ENCODE measurements at places on chromosomes 4 and X. TPM values are rescaled to one million over a fixed set of nuclear protein-coding genes. Genes with fewer than 3 reads are reported as not detected.

The FGFBP1 gene
- 5.0 TPM for total RNA-seq

DNA sequence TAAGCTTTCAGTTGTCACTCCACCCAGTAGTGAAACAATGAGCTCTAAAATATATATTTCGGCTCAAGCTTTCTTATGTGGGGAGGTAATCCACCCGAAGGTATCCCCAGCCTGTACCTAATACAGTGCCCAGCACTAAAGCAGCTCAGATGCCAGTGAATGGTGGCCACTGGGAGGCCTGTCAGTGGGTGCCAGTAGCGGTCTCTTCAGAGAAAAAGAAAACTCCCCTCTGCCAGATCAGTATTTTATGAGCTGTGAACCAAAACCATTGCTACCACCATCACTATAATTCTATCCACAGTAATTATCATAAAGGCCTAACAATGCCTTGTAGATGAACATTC, 835 bp upstream of the NFKB1 start:
- peak; percentile 32 for DNase-seq
- peaks cover 31% of the 10 kb centered on the region for H3K36me3 ChIP-seq
- H3K4me3 ChIP-seq: peak overlapping the region; percentile 89

DNA sequence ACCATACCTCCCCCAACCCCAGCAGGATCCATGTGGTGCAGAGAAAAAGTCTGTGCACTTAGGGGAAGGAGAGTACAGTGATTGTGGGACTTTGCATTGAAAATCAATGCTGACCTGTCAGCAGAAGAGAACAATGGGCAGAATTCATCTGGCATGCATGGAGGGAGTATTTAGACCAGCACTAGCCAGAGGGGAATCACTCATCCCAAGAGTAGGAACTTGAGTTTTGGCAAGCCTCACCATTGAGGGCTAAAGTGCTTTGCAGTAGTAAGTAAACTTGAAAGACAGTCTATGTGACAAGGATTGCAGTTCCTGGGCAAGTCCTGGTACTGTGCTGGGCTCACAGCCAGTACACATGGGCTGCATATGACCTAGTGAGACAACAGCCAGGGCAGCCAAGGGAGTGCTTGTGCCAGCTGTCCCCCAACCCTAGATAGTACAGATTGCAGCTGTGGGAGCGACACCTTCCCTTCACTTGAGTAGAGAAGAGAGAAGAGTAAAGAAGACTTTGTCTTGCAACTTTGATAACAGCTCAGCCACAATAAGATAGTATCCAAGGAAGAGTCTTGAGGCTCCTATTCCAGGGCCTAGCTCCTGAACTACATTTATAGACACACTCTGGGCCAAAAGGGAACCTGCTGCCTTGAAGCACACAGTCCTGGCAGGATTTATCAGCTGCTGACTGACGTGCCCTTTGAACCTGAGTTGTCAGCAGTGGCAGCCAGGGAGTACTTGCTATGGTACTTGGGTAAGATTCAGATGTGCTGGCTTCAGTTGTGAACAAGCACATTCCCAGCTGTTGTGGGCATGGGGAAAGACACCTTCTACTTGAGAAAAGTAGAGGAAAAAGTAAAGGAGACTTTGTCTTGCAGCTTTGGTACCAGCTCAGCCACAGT, 48.7 kb downstream of the HDX start:
- no peak overlapping the region for H3K4me3 ChIP-seq
- no peak for DNase-seq
- no peaks in the 10 kb centered on the region for H3K4me1 ChIP-seq

GRCh38 chrX:11337292-11338009, 44.2 kb downstream of the AMELX start:
- no peak for DNase-seq
- H3K36me3 ChIP-seq: peaks cover 4% of the 10 kb centered on the region
- H3K4me3 ChIP-seq: no peak overlapping the region
- no peak overlapping the region for H3K27ac ChIP-seq
- peaks cover 16% of the 10 kb centered on the region for H3K4me1 ChIP-seq

- peaks cover 29% of the 10 kb centered on the region for H3K27me3 ChIP-seq
- H3K4me3 ChIP-seq: peak overlapping the region; percentile 73
- DNase-seq: peak; percentile 48
These were observed 20.9 kb upstream of the MTM1 start for GRCh38 chrX:150547375-150548115.

DNA sequence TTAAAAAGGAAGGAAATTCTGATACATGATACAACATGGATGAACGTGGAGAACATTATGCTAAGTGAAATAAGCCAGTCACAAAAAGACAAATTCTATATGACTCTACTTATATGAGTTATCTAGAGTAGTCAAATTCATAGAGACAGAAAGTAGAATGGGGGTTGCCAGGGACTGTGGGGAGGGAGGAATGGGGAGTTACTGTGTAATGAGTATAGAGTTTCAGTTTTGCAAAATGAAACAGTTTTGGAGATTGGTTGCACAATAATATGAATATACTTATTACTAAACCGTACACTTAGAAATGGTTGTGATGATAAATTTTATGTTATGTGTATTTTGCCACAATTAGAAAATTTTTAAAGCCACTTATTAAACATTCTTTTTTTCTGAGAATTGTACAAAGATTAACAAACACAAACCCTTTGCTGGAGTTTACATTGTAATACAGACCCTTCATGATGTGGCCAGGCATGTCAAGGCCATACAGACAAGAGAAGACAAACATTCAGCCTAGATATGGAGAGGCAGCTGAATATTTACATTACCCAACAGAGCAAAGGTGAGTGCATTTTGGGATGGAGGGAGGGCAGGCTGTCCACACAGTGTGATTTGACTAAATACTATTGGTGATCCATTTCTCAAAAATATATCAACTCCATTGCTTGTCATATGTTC, 21.2 kb upstream of the GPC3 start:
- H3K4me3 ChIP-seq: no peak overlapping the region
- no peak for DNase-seq
- peaks cover 13% of the 10 kb centered on the region for H3K4me1 ChIP-seq
- no peaks in the 10 kb centered on the region for H3K36me3 ChIP-seq

DNA sequence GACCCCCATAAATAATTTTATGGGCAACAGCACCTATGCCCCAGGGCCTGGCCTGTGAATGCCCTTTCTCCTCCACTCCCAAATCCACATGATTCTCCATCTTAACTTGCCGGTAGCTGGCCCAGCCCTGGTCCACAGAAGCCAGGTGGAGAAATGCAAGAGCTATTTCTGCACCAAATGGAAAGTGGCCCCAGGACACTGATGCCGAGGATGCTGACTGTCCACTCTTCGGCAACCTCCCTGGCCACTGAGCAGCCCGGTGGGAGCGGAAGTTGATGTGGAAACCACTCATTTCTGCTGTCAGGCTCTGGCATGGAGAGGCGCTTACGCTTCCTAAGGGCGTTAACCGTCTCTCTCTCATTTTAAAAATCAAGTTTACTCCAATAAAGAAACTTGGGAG, 58.8 kb downstream of the JAKMIP1 start:
- H3K4me1 ChIP-seq: no peaks in the 10 kb centered on the region
- no peak overlapping the region for H3K27ac ChIP-seq
- no peak for DNase-seq
- no peak overlapping the region for H3K4me3 ChIP-seq

The GCNA gene
- total RNA-seq: 8.1 TPM

The MAGEA1 gene
- not detected for total RNA-seq

- no peaks in the 10 kb centered on the region for H3K27me3 ChIP-seq
- H3K27ac ChIP-seq: no peak overlapping the region
- H3K4me3 ChIP-seq: no peak overlapping the region
- H3K4me1 ChIP-seq: no peaks in the 10 kb centered on the region
- DNase-seq: no peak
- no peaks in the 10 kb centered on the region for H3K36me3 ChIP-seq
These were observed 100.1 kb upstream of the VCX3B start for GRCh38 chrX:8364369-8365141.

The HADH gene
- total RNA-seq: 47.9 TPM

- no peak overlapping the region for H3K27ac ChIP-seq
- H3K4me1 ChIP-seq: no peaks in the 10 kb centered on the region
- no peaks in the 10 kb centered on the region for H3K36me3 ChIP-seq
- no peak overlapping the region for H3K4me3 ChIP-seq
- DNase-seq: no peak
- H3K27me3 ChIP-seq: no peaks in the 10 kb centered on the region
These were observed 124.0 kb upstream of the PPARGC1A start for GRCh38 chr4:24013668-24014422.

The ENPP6 gene
- total RNA-seq: not detected

DNA sequence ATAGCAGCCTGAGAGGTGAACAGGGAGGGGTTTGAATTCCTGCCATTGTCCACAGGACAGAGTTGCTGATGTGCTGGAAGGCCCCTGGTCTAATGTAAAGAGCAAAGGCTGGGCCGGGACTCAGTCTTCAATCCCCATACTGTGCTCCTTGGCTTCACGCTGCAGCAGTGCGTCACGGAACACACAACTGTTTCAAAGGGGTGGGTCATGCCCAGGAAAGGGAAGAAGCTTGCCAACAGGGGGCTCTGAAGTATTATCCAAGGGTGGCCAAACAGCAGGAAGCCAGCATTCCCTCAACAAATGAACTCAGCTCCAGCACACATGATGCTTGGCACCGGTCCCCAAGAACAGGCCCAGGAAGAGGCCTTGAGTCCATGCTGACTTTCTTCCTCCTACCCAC, 122.5 kb downstream of the NFKB1 start:
- H3K36me3 ChIP-seq: peaks cover 5% of the 10 kb centered on the region
- no peaks in the 10 kb centered on the region for H3K27me3 ChIP-seq
- peak; percentile 37 for DNase-seq
- H3K4me1 ChIP-seq: peaks cover 63% of the 10 kb centered on the region
- no peak overlapping the region for H3K4me3 ChIP-seq
- H3K27ac ChIP-seq: no peak overlapping the region

DNA sequence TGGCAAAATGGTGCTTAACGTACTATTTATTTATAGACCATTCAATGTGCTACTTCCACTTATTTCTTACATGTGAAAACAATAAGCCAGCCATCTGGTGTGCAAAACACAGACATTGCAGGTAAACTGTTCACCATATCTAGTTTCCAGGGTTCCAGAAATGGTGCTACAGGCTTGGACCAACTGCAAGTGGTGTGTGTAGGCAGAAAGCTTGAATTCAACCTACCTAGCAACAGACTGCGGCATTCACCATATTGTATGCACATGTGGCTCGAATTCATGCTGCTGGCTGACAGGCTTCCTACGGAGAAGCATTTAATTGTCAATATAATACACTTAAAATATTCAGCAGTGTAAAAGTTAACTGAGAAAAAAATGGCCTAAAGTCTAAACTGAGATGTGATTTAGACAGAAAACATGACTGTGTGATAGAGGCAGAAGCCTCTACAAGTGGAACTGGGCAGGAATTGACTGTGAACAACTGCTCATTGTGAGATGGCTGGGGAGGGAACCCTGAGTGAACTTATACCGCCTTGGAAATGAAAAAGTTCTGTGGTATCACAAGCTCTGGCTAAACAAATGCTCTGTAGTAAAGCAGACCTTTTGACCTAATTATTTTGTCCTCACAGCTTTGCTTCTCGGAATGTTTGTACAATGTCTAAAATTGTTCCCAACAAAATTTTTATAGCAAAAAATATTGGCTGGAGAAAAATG, 434.7 kb downstream of the GRIA2 start:
- H3K4me1 ChIP-seq: no peaks in the 10 kb centered on the region
- no peaks in the 10 kb centered on the region for H3K27me3 ChIP-seq
- H3K27ac ChIP-seq: no peak overlapping the region
- no peak overlapping the region for H3K4me3 ChIP-seq
- H3K36me3 ChIP-seq: no peaks in the 10 kb centered on the region

- H3K36me3 ChIP-seq: no peaks in the 10 kb centered on the region
- no peaks in the 10 kb centered on the region for H3K27me3 ChIP-seq
- H3K4me3 ChIP-seq: no peak overlapping the region
- no peak overlapping the region for H3K27ac ChIP-seq
These were observed 618.8 kb downstream of the GLUD2 start for GRCh38 chrX:121666171-121666570.

The EFHC2 gene
- total RNA-seq: 0.95 TPM

DNA sequence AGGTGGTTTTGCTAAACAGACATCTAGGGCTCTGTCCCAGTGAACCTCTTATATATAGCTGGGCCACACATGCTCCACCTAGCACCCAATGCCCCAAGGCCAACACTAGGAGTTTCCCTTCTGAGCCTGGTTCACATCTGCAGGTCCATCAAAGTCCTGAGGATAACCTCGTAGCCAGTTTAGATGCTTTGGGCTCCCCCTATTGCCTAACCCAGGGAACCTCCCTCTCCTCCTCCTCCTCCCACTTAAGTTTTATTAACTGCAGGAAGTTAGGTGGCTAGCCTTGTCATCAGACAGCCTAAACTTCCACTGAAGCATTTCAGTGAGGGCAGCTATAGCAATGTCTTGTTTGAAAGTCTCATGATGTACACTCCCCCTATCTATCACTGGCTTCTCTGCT, 88.0 kb downstream of the GUCY2F start:
- no peak overlapping the region for H3K4me3 ChIP-seq
- H3K27ac ChIP-seq: no peak overlapping the region
- H3K27me3 ChIP-seq: peaks cover 47% of the 10 kb centered on the region
- H3K4me1 ChIP-seq: no peaks in the 10 kb centered on the region
- DNase-seq: no peak
- no peaks in the 10 kb centered on the region for H3K36me3 ChIP-seq

The VEGFD gene
- total RNA-seq: 1.6 TPM

DNA sequence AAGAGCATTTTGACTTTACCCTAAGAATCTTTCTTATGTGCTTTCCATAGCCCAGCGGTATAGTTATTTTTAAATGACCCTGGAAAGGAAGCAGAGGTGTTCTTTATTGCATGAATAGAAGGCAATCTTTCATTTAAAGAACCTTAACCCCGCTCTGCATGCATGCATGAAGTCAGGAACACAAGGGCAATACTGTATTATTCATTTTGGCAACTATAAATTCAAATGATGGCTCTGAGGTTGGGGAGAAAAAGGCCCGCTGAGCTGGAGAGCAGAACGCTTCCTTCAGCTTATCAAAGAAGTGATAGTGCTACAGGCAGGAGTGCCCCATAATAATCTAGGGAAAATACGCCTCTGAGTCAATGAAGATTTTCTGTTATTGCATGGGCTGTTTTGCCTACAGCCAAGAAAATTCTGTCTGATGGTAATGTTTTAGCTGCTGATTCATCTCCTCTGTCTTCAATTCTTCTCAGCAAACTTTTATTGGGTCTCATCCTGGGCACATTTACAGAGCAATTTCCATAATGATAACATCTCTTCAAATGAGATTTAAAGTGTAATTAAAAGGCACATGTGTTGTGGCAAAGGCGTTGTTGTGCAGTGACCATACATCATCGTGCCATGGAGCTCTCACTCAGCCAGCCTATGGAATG, 452.2 kb upstream of the FTHL17 start:
- DNase-seq: no peak
- H3K4me3 ChIP-seq: no peak overlapping the region
- no peaks in the 10 kb centered on the region for H3K27me3 ChIP-seq
- no peaks in the 10 kb centered on the region for H3K36me3 ChIP-seq
- no peak overlapping the region for H3K27ac ChIP-seq
- no peaks in the 10 kb centered on the region for H3K4me1 ChIP-seq

The DCTD gene
- total RNA-seq: 65.3 TPM

The ASB12 gene
- total RNA-seq: not detected

- H3K4me1 ChIP-seq: no peaks in the 10 kb centered on the region
- H3K27me3 ChIP-seq: no peaks in the 10 kb centered on the region
- no peak for DNase-seq
- H3K36me3 ChIP-seq: no peaks in the 10 kb centered on the region
- no peak overlapping the region for H3K27ac ChIP-seq
- H3K4me3 ChIP-seq: no peak overlapping the region
These were observed 61.7 kb downstream of the SLIT2 start for GRCh38 chr4:20313237-20314030.
